ENCODE measurements at places on chromosomes 5 and 9.

GRCh38 chr5:127293373-127293772 is 2.8 kb downstream of the MEGF10 start:
- DNase-seq: no peak

GRCh38 chr5:134536876-134537275 is 11.4 kb downstream of the JADE2 start:
- no peak for DNase-seq

GRCh38 chr9:78668148-78668832 is 371.4 kb downstream of the PSAT1 start:
- DNase-seq: no peak

GRCh38 chr5:6729386-6730310 is 16.4 kb downstream of the TENT4A start:
- peak; percentile 26 for DNase-seq

DNA sequence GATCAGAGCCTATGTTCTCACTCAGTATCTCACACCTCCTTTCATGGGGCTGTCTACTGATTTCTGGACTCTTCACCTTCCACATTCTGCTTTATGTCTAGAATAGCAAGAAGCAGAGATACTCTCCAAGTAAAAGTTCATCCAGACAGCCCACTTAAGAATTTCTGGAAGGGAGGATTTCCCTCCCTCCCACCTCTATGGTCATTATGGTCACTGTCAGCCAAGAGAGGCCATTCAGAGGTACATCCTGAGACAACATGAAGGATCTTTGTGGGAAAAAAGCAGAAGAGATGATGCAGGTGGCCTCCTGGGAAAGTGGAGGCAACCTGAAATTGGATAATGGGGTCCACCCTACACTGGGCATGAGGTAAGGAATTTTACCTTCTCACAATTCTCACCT is 179.5 kb upstream of the ZNF462 start:
- DNase-seq: no peak

GRCh38 chr5:172699999-172700364 is 58.9 kb downstream of the NEURL1B start:
- no peak for DNase-seq

GRCh38 chr5:159508344-159508743 is 178.1 kb upstream of the IL12B start:
- no peak for DNase-seq

GRCh38 chr5:14342306-14342705 is 199.2 kb downstream of the TRIO start:
- DNase-seq: no peak

GRCh38 chr5:150559088-150559487 is 51.2 kb downstream of the NDST1 start:
- DNase-seq: no peak

- no peak for DNase-seq
Observed at GRCh38 chr9:38727497-38728001, 7.6 kb upstream of the FAM240B start.

- no peak for DNase-seq
Observed at GRCh38 chr5:128100860-128101557, 17.4 kb downstream of the SLC12A2 start.

GRCh38 chr5:78361631-78361993 is 1.2 kb downstream of the SCAMP1 start:
- DNase-seq: peak; percentile 10

GRCh38 chr5:126998201-126998631 is 32.1 kb downstream of the MARCHF3 start:
- no peak for DNase-seq

GRCh38 chr9:76516350-76516749 is 57.4 kb downstream of the GCNT1 start:
- no peak for DNase-seq

DNA sequence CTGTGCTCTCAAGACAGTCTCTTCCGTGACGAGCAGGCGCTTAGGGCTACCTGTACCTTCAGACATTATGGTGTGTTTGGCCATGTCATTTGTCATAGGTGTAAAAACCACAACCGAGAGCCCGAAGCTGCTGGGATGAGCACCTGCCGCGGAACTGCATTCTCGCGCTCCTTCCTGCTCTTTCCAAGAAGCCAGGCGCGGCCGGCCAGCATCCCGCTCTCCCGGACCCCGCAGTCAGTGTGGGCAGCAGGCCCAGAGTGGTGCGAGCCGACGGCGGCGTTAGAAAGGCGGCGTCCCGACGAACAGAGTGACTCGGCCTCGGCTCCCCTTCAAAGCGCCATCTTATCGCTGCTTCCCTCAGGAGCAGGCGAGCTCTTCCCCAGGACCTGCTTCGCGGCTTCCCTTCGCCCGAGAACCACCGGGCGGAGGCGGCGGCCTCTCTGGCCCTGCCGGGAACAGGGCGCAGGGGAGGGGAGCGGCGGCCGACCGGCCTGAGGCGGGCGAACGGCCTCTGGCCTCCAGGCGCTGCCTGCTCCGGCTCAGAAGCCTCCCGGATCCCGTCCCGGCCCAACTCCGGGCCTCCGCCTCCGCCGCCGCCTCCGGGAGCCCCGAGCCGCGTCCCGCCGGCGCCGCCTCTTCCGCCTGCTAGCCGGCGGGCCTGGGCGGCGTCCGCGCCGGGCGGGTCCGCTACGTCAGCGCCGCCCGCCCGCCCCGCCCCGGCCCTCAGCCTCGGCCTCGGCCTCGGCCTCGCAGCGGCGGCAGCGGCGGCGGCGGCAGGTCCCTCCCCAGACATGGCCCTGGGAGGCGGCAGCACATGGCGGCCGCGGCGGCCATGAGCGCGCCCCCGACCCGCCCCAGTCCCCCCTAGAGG is at the start of gene FAM120A:
Gene FAM120A (plus strand): TSS at position 741 of the 871 bp plus-strand sequence. CDS start 231 bp downstream, outside the sequence.
- DNase-seq: peak; percentile 80

DNA sequence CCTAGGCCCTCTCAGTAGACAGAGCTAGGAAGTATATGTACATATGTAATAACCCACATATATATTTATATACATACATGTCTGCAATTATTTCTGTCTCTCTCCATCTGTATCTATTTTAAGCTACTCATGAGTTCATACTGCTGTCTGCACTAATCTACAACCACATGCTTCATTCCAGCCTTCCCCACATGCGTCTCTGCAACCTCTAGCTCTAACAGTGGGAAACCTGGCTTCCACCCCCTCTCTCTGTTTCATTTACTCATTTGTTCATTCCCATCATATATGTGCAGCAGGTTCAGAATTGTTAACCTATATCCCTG is 23.3 kb downstream of the DCANP1 start:
- DNase-seq: no peak

- DNase-seq: no peak
Observed at GRCh38 chr5:102682101-102682647, 72.9 kb upstream of the PAM start.

DNA sequence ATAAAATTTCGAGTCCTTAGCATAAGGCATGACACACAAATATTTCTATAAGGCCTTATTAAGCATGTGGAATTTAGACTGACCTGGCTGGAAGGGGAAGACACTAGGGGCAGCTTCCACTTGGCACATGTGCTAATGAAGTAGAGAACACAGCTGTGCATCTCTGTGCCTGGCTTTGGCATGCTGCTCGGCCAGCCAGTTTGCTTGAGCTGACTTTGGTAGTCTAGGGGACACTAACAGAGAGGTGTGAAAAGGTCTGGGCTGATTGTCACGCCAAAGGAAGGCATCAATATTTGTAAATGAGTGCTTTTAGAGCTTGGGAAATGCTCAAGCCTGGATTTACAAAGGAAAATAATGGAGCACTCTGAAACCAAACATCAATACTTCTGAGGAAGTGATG is 723.7 kb downstream of the PRELID2 start:
- DNase-seq: no peak

DNA sequence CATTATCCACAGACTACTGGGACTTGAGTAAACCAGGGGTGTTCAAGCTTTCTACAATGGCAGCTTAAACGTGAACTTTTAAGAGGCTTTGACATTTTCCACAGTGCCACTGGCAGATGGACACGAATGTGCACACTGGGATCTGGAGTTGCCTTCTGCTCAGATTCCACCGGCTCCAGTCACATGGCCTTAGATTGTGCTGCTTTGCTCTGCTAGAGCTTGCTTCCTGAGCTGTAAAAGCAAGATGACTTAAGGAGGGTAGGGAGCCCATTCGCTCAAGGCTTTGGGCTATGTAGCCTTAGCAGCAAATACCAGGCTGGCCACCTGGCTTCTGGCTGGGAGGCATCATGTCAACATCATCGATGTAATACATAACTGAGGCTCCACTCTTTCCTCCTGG is 436.9 kb downstream of the MED10 start:
- DNase-seq: no peak
